ENCODE measurements at places on chromosomes 2 and 18.

DNA sequence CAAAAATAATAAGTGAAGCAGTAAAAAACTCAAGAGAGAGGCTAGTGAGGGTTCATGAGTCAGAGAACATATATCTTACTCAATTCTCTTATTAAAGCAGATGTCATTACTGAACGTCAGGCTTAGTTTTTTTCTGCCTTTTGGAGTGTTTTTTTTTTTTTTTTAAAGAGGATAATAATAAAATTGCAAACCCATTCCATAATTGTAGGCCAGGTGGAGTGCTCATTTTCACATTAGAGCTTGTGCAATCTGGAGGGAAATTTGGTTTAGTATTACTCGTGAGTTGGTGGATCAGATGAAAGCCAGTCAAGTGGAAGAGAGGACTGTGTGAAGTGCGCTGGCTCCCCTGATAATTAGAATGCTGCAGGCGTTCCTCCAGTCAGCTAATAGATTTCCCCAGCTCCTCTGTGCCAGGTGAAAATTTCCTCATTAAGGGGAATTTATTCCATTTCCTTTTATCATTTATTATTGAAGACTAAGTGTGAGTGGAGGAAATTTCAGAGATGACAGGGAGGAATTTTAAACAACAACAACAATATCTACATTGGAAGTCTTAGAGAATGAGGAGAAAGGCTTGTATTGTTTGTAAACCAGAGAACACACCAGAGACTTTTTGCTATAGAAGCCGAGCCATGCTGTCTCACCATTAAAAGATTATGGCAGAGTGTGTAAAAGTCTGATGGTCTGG lies 74.6 kb downstream of the CPS1 start:
- no peak for DNase-seq

DNA sequence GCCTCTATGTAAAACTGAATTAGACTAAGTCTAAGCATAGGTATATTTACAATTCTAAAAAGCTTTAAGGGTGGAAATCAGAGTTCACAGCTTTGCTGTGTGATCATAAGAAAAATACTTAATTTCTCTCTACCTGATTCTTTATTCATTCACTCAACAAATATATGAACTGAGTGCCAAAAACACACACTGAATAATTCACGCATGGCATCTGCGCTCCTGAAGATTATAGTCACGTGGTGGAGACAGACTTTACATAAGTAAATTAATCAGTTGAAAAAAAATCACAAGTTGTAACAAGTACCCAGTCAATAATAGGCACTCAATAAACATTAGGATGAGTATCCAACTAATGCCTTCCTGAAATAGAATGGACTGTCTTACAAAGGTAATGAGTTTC lies 351.6 kb downstream of the METTL4 start:
- DNase-seq: no peak

GRCh38 chr2:241844066-241844728 lies 14.5 kb downstream of the PDCD1 start:
- peak; percentile 88 for DNase-seq

DNA sequence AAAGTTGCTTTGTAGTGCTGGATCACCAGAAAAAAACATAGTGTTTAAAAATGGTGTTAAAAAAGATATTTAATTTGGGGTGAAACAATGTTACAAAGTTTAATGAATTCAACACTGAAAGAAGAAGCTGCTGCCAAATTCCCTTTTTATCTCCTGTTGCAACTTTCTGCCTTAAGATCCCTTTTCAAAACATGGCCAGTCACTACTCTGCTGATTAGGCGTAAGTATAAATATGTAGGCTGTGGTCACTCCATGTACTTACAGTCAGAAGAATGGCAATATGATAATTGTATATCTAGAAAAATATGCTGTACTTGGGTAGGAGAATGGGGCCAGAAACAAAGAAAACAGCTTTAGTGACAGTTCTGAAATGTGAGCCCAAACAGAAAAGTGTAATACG lies 123.5 kb upstream of the ZBTB14 start:
- DNase-seq: no peak

DNA sequence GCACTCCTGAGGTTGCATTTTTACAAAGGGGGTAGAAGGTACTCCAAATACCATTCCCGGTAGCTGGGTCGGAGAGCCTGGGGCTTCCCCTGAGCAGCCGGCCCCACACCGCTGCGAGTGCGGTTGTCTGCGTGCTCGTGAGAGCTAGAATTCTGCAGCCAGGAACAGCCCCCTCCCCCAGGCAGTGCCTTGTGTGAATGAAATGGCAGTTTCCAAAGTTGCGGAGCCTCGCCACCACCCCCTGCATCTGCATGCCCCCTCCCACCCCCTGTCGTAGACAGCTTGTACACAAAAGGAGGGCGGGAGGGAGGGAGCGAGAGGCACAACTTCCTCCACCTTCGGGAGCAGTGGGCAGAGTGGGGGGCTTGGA lies 1.1 kb downstream of the MYCN start:
- DNase-seq: no peak

DNA sequence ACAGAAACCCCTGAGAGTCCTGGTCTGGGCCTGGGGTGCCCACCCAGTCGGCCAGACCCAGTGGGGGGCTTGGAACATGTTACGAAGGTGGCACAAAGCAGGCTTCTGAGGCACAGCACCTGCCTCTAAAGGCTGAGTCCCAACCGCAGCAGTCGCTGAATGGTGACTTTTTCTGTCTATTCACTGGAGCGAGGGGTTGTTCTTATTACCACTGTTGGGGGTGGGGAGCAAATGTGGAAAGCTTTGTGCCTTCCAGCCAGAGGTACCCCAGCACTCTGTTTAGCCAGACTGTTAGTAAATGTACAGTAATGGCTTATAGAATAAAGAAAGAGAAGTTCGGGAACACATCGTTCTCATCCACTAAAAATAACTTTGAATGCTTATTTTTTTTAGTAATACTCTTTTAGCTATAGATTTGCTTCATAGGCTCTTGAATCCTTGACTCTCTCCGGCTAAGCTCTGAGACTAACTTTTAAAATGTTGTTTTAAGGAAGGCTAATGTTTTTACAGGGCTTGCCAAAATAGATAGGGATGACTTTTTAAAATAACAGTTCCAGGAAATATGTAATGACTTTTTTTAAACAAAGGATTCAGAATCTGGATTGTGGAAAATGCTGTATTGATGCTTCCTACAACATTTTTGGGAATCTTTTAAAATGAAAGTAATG lies 23.4 kb upstream of the PTPN2 start:
- DNase-seq: no peak

- no peak for DNase-seq
Measured at GRCh38 chr2:46537624-46538295, 58.4 kb downstream of the TMEM247 start.

All from GM06990 (cell line).